ENCODE measurements at places on chromosomes 16 and 17. TPM values are rescaled to one million over a fixed set of nuclear protein-coding genes. Genes with fewer than 3 reads are reported as not detected.

- no peak for DNase-seq
- no peaks in the 10 kb centered on the region for H3K27me3 ChIP-seq
- no peaks in the 10 kb centered on the region for H3K4me1 ChIP-seq
- no peak overlapping the region for H3K27ac ChIP-seq
Observed at GRCh38 chr16:26644912-26645543, 421.7 kb upstream of the C16orf82 start.

The SOST gene
- 45.2 TPM for total RNA-seq

The HOXB5 gene
- 3.8 TPM for total RNA-seq

DNA sequence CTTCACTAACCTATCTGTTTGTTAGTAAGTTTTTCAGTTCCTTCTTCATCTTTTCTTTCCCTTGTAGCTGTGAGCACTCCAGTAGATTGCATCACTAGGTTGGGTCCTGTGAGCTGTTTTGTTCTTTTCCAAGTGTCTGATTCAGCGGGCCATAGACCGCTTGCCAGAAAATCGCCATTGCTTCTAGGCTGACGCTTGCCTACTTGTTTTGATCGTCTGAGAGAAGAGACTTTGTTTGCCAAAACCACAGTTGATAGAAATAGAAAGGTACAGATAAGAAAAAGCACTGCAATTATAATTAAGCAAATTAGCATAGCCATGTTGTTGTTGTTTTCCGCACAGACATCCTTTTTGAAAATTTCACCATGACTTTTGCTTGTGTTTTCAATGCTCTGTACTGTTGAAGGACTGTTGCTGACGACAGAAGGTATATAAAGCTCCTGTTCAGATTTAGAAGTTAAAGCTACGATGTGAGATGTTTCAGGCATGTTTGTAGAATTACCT is 3.1 kb downstream of the EVI2A start:
- H3K27ac ChIP-seq, result peak overlapping the region; percentile 45
- peak overlapping the region; percentile 47 for H3K4me3 ChIP-seq
- DNase-seq, result peak; percentile 4
- H3K27me3 ChIP-seq, result no peaks in the 10 kb centered on the region
- no peaks in the 10 kb centered on the region for H3K36me3 ChIP-seq
- H3K4me1 ChIP-seq, result peaks cover 11% of the 10 kb centered on the region

The OTOA gene
- total RNA-seq, result not detected

DNA sequence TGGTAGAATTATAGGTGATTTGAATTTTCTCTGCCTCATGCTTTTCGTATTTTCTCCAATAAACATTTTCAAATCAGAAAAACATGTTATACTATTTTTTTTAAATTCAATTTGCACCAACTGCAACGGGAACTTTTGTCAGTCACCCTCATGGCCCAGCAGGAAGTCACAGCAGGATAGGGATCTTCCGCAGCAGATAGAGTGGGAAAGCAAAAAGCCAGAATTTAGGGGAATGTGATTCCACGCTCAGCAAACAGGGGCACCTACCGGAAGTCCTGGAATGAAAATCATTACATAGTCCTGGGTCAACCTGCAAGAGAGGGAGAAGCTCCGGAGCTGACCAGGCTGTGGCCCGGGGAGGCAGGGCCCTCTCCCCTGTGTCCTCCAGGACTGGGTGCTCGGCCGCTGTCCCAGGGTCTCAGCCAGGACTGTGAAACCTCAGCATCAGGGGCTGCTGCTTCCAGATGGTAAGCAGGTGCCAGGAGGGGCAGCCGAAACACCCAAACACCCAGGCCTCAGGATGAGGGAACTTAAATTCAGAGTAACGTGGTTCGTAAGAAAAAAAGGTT is 3.9 kb downstream of the SLC47A2 start:
- DNase-seq, result no peak
- H3K4me3 ChIP-seq, result no peak overlapping the region
- no peaks in the 10 kb centered on the region for H3K36me3 ChIP-seq
- no peak overlapping the region for H3K27ac ChIP-seq
- no peaks in the 10 kb centered on the region for H3K27me3 ChIP-seq

DNA sequence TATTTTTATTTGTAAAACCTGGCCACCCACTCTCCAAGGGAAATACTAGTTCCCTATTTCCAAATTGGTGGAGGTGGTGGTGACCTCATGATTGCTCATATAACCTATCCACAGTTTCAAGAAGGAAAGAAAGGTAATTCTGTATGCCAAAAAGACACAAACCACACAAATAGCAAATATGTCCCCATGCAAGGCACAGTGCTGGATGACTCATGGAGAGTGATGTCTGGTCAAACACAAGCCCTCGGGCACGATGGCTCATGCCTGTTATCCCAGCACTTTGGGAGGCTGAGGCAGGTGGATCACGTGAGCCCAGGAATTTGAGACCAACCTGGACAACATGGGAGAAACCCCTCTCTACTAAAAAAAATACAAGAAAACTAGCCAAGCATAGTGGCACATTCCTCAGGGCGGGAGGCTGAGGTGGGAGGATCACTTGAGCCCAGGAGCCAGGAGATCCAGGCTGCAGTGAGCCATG is 64.2 kb downstream of the GNA13 start:
- peaks cover 21% of the 10 kb centered on the region for H3K4me1 ChIP-seq
- no peaks in the 10 kb centered on the region for H3K27me3 ChIP-seq

The PDF gene
- 25.6 TPM for total RNA-seq

DNA sequence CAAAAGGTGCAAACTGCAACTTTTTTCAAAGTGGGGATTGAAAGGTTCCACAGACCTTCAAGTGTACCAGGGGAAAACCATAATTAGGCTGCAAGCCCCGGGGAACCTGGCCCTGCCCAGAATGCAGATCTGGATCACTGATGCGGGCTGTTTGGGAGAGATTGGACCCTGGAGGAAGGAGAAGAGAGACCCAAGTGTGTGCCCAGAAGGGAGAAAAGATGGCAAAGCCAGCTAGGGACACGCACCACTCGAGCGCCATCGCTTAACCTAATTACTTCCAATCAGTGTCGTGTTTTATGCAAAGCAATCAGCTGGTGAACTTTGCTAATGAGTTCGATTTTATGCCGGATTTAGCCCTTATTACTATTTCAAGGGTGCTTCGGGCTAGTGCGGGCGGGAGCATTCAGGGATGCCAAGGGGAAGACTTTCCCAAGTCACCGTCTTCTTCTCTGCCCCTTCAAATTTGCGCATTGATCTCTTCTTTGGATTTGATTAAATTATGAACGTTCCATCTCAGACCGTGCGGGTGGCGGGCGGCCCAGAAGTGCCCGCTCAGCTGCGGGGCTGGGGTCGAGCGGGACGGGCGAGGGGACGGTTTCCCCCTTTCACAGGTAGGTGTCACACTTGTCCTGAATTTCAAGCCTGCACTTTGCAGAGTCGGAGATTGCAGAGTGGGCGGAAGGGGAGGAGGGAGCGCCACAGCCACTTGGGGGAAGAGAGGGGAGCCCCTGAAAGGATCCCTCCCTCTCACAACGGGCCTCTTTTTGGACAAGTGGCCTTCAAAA is 4.0 kb downstream of the IRX5 start:
- peaks cover 13% of the 10 kb centered on the region for H3K4me1 ChIP-seq
- no peak for DNase-seq
- H3K36me3 ChIP-seq, result no peaks in the 10 kb centered on the region

- no peak overlapping the region for H3K27ac ChIP-seq
- DNase-seq, result no peak
- H3K4me3 ChIP-seq, result no peak overlapping the region
- no peaks in the 10 kb centered on the region for H3K4me1 ChIP-seq
Observed at GRCh38 chr17:72672729-72673128, 419.8 kb downstream of the SLC39A11 start.

DNA sequence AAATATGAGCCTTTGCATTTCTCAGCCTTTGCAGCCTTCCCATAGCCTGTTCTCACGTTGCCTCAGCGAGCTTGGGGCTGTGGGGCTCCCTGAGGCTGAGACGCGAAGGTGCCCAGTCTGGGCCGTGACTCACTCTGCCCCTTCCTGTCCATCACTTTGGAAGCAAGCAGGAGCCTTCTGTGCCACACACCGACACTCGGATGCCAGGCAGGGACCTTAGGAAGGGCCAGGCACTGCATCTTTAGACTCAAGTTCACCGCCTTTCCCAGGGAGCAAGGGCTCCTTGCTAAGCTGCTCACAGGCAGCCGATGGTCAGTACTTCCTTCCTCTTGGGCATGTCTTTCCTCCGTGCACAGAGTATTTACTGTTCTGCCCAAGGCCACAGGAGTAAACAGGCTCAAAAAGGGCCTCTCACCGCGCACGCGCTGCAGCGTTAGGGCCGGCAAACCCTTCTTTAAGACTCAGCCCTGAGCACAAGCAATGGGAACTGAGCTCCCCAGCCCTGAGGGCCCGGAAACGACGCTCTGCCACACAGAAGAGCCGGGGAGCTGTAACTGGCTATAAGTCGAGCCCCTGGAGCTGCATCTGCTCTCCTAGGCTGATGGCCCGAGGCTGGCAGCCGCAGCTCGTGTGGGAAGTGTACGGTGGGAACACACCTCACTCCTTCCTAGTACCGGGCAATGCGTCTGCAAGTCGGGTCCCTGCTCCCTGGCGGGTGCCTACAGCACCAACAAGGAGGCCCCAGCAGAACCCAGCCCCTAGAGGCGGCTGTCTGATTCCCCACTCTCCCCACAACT is 7.2 kb downstream of the TIMM22 start:
- no peaks in the 10 kb centered on the region for H3K27me3 ChIP-seq
- peaks cover 89% of the 10 kb centered on the region for H3K4me1 ChIP-seq
- peaks cover 21% of the 10 kb centered on the region for H3K36me3 ChIP-seq

GRCh38 chr16:78134944-78135619 is 35.6 kb downstream of the WWOX start:
- no peaks in the 10 kb centered on the region for H3K36me3 ChIP-seq
- no peak overlapping the region for H3K4me3 ChIP-seq
- no peaks in the 10 kb centered on the region for H3K27me3 ChIP-seq
- DNase-seq, result no peak

The WFDC1 gene
- 4.6 TPM for total RNA-seq

DNA sequence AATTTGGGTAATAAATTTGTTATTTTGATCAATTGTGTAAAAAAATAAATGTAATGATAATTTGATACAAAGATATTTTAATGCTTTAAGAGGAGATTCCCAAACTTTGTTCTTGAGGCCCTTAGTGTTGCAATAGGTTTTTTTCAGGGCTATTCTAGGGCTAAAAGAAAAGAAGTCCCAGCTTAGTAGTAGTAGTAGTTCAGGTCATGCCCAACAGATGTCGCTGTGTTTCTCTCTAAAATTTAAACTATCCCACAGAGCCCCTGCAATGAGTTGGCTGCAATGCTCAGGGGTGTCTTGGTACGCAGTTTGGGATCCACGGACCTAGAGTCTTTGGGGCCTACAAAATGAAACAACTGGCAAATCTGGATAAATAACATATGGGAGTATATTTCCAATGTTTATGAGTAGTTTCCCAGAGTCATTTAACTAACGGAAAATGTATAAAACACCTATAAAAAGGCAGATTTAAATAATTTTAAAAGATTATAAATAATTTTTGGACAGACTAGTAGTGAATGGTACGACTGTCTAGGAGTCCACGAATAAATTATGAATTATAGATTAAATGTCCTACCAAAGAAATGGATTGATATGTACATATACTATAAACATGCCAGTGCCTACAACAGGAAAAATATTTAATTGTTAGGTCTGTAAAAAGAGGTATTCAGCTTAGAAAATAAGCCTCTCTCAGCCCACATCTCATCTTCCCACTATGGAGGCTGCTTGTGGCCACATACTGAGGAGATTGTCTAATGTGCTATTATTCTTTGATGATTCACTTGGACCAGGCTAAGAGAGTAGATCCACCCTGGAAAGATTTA is 228.5 kb upstream of the PMFBP1 start:
- no peak for DNase-seq
- H3K27ac ChIP-seq, result no peak overlapping the region
- no peaks in the 10 kb centered on the region for H3K27me3 ChIP-seq
- no peak overlapping the region for H3K4me3 ChIP-seq

DNA sequence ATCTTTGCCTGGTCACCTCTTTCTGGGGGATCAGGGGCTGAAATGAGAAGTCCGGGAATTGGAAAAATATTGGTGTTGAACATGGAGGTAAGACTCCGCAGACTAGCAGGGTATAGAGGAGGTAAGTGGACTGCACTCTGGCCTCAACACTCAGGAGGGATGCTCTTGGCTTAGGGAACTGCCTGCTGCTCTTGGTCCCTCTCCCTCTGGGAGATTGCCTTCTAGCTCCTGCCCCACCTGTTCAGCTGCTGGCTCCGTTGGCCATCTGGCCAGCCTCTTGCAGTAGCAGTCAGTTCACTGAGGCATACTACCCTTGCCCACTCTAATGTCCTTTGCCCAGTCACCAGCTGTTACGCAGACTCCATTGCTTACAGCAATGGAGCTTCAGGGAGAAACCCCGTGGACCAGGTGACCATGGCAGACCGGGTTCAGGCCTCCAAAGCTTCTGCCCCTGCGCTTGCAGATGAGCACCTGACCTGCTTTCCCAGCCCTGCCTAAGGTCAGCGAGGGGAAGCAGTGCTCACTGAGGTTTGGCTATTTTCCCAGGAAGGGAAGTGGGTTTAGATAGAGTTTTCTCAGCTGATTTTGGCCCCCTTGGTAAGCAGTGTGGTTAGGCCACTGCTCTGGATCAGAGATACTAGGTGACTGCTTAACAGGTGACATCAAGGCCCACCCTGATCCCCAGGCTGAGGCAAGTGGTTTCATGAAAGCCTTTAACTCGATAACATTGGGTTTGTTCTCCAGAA is 11.9 kb downstream of the CDK5RAP3 start:
- no peak overlapping the region for H3K4me3 ChIP-seq
- H3K36me3 ChIP-seq, result peaks cover 25% of the 10 kb centered on the region
- H3K4me1 ChIP-seq, result peaks cover 4% of the 10 kb centered on the region
- DNase-seq, result no peak
- H3K27me3 ChIP-seq, result no peaks in the 10 kb centered on the region
- no peak overlapping the region for H3K27ac ChIP-seq

DNA sequence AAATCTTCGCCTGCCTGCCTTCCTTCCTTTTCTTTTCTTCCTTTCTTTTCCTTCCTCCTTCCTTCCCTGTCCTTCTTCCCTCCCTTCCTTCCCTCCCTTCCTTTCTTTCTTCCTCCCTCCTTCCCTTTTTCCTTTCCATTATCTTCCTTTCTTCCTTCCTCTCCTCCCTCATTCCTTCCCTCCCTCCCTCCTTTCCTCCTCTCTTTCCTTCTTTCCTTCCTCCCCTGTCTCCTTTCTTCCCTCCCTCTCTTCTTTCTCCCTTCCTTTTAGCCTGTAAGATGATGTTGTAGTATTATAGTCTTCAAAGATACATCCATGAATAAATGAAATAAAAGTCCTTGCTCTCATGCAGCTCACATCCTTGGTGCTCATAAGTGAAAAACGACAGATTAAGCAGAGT is 539.3 kb downstream of the RBFOX1 start:
- H3K4me3 ChIP-seq, result no peak overlapping the region
- H3K27ac ChIP-seq, result no peak overlapping the region
- no peaks in the 10 kb centered on the region for H3K27me3 ChIP-seq
- H3K4me1 ChIP-seq, result no peaks in the 10 kb centered on the region
- H3K36me3 ChIP-seq, result no peaks in the 10 kb centered on the region

The RNF227 gene
- total RNA-seq, result 3.3 TPM

DNA sequence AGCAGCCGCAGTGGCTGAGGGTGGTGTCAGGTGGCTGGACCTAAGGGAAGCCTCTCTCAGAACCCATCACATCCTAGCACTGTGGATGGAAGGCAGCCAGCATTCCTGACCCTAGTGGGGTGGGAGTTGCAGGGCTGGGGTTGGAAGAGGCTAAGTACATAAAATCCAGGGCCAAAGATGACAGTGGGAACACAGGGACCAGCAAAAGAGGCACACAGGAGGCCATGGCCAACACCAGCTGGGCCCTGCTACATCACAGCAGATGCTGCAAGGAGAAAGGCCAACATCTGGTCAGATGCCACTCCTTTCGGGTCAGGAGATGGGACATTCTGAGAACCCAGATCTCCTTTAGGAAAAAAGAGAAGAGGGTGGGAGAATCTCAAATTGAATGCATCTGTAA is 415.4 kb downstream of the SLC39A11 start:
- no peaks in the 10 kb centered on the region for H3K36me3 ChIP-seq
- no peak for DNase-seq
- H3K4me1 ChIP-seq, result no peaks in the 10 kb centered on the region
- no peak overlapping the region for H3K4me3 ChIP-seq

All from thoracic aorta (tissue), 2 donors.